ENCODE measurements at places on chromosomes 4 and X.

DNA sequence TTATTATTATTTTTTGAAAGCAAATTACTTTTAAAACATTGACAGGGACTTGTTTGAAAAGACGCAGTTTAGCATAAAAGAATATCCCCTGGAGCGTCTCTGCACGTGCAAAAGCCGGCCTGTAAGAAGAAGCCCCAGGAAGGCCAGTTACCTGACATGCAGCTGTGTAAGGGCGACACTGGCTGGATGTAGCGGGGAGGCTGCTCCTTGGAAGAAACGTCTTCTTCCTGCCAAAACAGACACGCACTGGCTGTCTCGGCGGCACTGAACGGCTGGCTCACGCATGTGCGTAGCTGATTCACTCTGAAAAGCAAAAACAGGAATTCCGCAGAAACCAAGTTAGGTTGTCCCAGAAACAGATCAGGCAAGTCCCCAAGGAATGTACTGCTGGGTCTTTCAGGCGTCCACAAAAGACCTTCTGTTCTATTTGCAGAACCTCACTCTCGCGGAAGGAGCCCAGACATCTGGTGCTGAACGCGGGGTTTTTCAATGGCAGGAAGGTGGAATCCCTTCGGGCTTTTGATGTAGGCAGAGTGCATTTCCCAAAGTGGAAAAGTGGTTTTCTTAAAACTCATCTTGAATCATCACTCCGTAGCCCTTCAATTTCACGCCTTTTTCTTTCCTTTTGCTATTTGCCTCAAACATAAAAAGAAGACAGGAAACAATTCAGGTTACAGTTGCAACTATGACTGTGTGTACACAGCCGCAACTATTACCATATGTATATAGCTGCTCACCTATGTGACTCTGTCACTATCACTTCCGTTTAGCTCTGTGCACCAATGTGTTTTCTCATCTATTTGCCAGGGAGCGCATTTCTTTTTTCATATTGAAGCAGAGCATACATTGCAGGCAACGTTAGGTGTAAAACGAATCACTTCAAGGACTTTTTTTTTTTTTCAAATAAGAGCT is 38.1 kb upstream of the ARSH start:
- no peak for DNase-seq

- no peak for DNase-seq
These were observed 676.7 kb upstream of the ACTRT1 start for GRCh38 chrX:128728943-128729342.

DNA sequence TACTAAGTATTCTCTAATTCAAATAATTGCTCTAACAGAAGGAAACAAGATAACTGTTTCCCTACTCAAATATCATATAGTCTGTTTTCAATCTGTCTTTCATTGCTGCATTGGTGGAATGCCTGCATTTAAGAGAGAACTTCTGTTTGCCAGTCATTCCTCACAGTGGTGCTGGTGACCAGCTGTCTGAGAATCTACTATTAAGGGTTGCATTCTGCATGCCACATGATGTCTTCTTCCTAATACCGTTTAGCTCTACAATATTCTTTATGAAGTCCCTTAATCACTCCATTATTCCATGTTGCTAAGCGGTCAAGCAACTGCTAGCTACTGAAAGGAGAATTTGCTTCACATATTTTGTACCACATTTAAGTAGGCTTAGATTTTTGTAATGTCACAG is 167.1 kb upstream of the CENPE start:
- no peak for DNase-seq

DNA sequence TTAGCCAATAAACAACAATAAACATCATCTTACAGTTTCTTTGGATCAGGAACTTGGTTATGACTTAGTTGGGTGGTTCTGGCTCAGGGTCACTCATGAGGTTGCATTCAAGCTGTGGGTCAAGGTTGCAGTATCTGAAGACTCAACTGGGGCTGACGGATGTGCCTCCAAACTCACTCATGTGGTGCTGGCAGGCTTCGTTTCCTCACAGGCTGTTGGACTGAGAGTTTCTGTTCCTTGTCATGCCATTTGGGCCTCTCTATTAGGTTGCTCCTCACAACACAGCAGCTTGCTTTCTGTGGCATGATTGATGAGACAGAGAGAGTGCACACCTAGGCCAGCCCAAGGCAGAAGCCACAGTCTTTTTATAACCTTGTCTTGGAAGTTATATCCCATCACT is 20.7 kb downstream of the FRMPD3 start:
- no peak for DNase-seq

- no peak for DNase-seq
These were observed 17.9 kb upstream of the CXCL11 start for GRCh38 chr4:76053730-76054129.

DNA sequence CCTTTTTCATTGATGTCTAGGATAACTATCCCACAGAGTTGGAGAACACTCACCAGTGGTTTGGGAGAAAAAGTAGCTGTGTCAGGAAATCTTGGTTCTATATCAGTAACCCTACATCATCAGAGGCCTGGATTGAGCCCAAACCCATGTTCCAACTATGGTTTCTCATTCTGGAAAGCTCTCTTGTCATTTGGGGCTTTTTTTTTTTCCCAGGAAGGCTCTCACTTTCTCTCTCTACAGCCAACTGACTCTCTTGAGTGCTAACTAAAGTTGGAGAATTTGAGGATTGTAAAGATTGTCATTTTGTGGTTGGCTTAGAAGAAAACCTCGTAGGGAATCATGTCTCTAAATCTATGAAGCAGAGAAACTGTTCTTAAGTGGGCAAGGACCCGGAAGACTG is 228.2 kb upstream of the DIPK2B start:
- DNase-seq: no peak

DNA sequence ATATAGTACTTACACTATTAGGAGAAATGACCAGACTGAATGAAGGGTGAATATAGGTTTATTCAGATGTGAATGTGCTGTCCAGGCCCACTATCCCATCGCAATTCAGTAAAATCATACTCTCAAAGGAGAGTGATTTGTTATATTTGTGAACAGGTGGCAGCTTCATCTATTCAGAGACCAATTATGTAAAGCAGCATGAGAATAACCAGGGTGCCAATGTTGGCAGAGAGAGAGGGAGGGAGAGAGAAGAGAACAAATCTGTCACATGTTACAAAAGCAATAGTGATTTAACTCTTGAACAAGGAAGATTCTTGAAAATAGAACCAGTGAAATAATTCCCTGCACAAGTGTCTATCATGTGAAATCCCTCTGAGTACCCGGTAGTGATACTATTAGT is 38.9 kb upstream of the TLL1 start:
- DNase-seq: no peak

DNA sequence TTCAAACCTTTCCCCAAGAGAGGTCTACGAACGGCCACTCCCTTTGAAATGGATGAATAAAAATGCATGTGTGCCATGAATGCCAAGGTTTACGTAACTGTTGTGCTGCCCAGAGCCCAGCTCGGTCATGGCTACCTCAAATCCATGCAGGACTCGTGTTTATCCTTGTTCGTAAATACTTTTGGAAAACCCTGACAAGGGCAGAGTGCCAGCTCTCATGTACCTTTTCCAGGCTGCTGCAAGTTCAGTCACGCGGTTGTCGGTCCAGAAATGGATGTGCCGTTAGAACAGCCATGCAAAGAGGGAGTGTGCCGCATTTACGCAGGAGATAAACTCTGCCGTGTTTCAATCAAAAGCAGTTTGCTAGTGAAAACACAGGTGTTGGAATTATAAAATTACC is 123.4 kb downstream of the AMELX start:
- DNase-seq: no peak

GRCh38 chrX:96027407-96027806 is 657.2 kb upstream of the DIAPH2 start:
- DNase-seq: no peak

- no peak for DNase-seq
These were observed at the start of gene PNCK for GRCh38 chrX:153673428-153674218. Gene PNCK, minus strand, starts transcription at chrX:153673813. Its CDS starts 737 bp downstream, at chrX:153673076.

DNA sequence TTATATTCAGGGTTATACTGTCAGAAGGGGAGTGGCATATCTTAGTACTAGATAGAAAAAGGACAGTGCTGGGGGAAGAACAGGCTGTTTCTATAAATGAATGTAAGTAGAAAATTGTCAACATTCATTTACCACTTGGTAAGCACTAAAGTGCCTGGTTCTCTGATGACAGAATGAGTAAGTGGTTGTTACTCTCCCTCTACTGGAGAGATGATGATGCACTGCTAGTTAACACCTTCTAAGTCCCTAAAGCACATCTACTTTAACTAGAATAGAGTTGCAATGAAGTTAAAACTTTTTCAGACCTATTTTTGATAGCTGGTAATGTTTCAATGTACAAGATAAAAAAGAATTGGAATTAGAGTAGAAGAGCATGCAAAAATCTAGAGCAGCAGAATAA is 214.5 kb downstream of the KLHL4 start:
- no peak for DNase-seq

DNA sequence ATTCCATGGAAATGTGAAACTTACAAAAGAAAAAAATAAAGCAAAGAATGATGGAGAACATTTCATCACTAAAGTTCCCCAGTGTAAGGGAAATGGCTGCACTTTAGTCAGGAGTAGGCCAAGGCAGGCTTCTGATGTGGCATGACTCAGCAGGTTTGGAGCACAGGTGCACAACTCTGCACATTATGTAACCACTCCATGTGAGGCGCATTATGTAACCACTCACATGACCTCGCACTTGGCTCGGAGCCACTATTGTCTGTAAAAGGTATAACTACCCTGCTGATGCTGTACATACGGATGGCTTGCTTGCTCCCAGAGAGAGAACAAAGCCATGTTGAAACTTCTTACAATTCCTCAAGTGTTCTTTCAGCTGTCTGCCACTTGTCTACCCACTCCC is 727.6 kb downstream of the TRAM1L1 start:
- no peak for DNase-seq

- DNase-seq: no peak
These were observed 47.2 kb downstream of the UGT2B11 start for GRCh38 chr4:69167300-69167699.
